Astrocyte of the spinal cord (primary cell): ENCODE measurements at places on chromosomes 7 and 10.
A peak's percentile ranks its signal among the peaks of the same experiment; 100 is the strongest.

DNA sequence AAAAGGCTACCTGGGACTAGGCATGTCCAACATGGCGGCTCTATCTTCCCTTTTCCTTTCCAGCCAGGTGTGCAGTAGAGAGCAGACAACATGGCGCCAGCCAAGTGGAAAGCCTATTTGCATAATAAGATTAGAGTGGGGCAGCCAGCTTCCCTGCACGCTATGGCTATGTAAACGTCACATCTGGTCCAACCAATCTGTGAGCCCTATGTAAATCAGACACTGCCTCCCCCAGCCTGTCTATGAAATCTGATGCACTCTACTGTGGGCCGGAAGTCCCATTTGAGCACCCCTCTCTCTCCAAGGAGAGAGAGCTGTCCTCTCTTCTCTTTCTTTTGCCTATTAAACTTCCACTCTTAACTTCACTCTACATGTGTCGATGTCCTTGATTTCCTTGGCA is 984.9 kb upstream of the AUTS2 start:
- DNase-seq, result no peak

- DNase-seq, result no peak
Measured at GRCh38 chr7:37013771-37014170, 289.5 kb upstream of the AOAH start.

DNA sequence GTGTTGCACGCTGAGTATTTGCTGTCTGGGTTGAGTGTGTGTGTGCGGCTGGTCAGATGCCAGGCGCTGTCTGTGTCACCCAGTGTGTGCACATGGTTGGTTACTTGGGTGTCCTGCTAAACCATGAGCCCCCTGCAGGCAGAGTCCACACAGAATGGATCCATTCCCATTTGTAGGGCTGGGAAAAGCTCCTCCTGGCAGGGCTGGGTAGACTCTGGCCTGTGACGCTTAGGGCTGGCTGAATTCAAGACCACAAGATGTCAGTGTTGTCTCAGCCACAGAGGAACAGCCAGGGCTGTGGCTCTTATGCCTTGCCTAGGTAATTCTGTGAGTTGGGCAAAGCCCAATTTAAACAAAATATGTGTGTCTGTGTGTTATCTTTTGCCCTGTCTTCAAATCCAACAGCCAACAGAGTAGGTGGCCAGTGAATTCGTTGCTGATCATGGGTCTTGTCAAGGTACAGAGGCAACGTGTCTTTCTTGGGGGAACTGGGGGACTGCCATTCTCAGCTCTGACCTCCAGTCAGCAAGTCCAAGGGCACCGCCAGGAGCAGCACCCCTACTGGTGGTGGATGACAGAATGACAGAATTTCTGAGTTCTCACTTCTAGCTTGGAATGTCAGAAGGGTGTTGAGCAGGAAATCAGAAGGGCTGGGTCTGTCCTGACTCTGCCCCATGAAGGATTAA is 285.1 kb downstream of the CCSER2 start:
- DNase-seq, result peak; percentile 32

- DNase-seq, result no peak
Measured at GRCh38 chr7:50212666-50213621, 91.6 kb upstream of the IKZF1 start.

DNA sequence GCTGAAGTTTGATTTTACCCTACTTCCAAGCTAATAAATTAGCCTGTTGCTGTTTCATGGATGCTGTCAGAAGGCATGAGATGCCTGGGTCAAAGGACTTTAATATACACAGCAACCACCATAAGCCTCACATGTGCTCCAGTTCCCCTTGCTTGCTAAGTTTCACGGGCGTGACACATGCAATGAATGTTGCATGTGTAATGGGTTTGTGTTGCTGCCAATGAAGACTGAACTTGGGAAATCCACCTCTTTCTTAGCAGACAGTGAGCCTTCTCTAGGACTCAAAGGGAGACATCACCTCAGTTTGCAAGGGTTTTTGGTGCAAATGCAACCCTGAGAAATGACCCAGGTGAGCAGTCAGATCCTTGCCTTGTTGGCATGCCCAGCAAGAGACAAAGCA is 505.5 kb upstream of the PODXL start:
- DNase-seq, result no peak

GRCh38 chr7:117796889-117797288 is 76.4 kb downstream of the CTTNBP2 start:
- DNase-seq, result no peak

GRCh38 chr7:31363051-31363450 is 22.5 kb upstream of the NEUROD6 start:
- DNase-seq, result no peak

GRCh38 chr10:112295853-112296830 is 12.9 kb downstream of the TECTB start:
- no peak for DNase-seq

DNA sequence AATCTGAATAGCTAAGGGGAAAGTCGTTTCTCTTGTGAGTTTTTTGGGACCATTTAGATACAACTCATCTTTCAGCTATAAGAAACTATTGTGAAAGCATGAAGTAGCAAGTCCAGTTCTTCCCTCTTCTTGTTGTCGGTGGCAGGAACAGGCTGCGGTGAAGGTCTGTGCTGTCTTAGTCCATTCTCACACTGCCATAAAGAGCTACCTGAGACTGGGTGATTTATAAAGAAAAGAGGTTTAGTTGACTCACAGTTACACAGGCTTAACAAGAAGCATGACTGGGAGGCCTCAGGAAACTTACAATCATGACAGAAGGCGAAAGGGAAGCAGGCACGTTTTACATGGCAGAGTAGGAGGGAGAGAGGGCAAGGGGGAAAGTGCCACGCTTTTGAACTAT is 261.8 kb downstream of the GATA3 start:
- DNase-seq, result no peak

- DNase-seq, result no peak
Measured at GRCh38 chr7:127928852-127929251, 102.4 kb downstream of the LRRC4 start.

DNA sequence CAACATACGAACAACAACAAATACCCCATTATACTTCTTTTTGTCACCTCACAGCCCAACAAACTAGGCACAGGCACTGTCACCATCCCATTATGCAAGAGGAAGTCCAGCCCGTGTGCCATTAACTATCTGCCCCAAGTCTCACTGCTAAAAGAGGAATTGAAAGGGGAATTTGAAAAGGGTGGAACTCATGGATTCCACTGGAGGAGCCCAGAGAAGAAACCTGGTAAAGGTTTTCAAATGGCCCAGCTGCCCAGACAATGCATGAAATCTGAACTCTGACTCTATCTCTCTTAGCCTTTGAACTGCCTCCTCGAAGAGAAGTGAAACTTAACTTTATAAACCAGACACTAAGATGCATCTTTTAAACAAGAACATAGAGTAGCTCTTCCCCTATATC is 130.0 kb downstream of the PLXNA4 start:
- DNase-seq, result no peak

DNA sequence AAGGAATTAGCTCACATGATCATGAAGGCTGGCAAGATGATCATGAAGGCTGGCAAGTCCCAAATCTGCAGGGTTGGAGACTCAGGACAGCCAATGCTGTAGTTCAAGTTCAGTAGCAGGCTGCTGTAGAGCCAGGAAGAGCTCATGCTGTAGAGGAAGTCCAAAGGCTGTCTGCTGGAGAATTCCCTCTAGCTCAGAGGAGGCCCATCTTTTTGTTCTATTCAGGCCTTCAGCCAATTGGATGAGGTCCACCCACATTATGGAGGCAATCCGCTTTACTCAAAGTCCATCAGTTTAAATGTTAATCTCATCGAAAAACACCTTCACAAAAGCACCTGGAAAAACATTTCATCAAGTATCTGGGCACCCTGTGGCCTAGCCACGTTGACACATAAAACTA is 24.8 kb upstream of the FAM171A1 start:
- DNase-seq, result no peak

DNA sequence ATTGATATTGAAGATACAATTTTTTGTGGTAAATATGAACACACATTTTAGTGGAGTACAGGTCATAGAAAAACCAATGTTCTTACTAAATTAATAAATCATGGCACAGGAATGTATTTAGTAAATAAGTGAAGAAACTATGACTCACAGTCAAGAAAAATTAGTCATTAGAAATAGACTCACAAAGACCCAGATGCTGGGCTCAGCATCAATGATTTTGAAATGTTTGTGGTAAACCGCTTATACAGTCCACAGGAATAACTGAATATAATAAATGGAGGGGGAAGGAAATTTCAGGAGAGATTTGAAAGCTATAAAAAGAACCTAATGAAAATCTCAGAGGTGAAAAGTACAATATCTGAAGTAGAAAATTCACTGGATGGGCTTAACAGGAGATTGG is 138.3 kb upstream of the ADCY1 start:
- DNase-seq, result peak; percentile 85

- no peak for DNase-seq
Measured at GRCh38 chr7:139643951-139644585, 120.6 kb downstream of the CLEC2L start.

- peak; percentile 49 for DNase-seq
Measured at GRCh38 chr7:110534241-110534931, 556.5 kb upstream of the LRRN3 start.

DNA sequence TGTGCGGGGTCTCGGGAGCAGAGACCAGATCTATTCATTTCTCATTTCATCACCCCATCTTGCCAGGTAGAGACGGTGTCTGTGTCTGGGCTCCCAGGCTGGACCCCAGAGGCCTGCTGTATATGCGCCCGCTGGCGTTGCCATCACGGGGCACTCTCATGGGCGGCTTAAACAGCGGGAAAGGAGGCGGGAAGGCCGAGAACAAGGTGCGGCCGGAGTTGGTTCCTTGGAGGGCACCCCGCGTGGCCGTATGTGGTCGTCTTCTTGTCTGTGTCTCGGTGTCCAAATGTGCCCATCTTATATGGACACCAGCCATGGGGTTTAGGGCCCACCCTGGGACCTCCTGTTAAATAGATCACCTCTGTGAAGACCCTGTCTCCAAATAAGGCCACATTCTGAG is 2.1 kb upstream of the CFAP46 start:
- no peak for DNase-seq

GRCh38 chr7:75992083-75992755 is 2.2 kb downstream of the TMEM120A start:
- DNase-seq, result no peak

DNA sequence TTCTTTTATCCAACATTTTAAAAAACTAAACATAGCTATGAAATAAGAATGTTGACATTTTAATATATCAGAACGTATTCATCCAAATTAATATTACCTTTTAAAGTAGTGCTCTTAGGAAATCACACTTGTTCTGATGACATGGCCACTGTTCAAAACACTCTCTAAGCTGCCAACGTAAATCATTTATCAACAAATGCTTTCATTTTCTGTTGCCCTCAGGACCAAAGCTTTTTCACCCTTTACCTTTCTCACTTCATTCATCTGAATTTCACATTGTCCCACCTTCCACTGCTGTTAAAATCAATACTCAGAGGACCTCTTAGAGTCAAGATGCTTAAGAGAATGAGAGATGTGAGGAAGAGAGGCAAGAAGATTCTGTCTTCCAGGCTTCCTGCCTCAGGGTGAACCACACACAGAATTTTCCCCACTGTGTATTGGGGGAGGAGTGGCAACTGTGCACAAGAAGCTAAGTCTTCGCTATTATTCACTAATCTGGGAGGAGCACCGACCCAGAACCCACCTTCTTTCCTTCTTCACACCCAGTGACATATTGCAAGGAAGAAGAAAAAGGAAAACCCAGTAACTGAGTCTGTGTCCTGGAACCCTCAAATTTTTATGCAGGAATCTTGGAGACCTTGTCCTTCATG is 21.0 kb downstream of the HIBADH start:
- DNase-seq, result peak; percentile 29

DNA sequence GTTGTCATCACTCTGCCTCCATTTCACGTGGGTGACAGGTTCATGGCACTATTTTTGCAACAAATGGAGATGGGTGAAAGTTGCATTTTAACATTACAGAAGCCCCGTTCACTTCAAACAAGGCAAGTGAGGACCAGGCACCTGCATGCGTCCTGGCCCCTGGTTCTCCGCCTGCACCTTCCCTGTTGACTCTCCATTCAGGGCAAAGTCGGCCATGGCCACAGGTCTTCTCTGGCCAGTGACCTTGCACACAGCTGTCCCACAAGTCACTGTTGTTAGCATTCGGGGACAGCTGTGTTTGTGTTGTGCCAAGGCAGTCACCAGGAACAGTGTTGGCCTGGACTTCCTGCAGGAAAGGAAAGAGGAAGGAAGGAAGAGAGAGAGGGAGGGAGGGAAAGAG is 554.9 kb downstream of the TCERG1L start:
- no peak for DNase-seq

- no peak for DNase-seq
Measured at GRCh38 chr7:113705439-113705838, 213.4 kb downstream of the PPP1R3A start.

DNA sequence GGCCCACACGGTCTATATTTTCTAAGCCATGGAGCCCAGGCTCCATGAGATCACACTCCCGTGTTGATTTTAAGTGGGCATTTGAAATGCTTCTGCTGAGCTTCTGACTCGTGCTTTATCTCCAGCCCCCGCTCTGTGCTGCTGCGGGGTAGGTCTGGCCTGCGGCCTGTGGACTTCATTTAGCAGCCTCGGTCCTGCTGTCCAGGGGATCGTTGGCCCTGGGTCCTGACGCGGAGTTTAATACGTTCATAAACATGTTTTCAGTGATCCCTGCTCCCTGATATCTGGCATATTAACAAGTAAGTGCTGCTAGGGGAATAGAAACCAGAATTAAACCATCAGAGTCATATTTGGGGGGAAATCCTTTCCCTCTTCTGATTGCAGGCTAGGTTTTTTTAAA is 540.3 kb upstream of the MGMT start:
- no peak for DNase-seq

DNA sequence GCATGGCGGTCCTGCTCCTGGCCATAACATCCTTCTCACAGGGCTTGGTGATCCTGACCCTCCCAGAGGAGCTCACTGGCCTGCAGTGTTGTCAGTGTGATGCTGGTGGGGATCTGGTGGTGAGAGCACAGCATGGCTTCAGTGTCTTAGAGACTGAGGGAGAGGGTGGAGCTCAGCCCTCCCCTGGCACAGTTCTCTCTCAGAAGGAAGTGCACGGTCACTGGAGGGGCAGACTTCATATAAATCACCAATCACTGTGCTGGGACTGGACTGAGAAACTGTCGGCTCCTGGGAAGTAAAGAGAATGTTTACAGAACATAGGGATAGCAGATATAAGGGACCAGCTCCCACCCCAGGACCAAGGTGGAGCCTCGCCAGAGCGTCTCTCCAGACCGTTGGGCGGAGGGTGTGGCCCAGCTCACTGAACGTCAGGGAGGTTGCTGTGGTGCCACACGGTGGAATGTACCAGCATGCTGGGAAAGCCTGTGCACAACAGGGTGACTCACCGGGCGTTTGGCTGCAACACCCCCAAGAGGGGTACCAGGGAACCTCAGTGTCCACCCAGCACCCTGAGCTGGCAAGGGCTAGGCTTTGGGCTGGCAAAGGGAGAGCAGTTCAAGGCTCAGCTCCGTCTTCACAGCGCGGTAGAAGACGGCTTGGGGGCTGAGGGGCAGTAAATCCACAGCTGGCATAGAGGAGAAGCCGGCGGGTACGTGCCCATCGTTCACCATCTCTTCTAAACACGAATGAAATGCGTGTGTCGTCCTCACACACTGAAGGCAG is 8.8 kb upstream of the GET4 start:
- DNase-seq, result peak; percentile 69

- no peak for DNase-seq
Measured at GRCh38 chr7:139898483-139898882, 69.4 kb downstream of the TBXAS1 start.

- DNase-seq, result no peak
Measured at GRCh38 chr7:49344556-49344955, 420.2 kb downstream of the CDC14C start.

- peak; percentile 82 for DNase-seq
Measured at GRCh38 chr7:33807779-33808482, 97.4 kb upstream of the BMPER start.
